ENCODE measurements at places on chromosomes 16 and 17. TPM values are rescaled to one million over a fixed set of nuclear protein-coding genes. Genes with fewer than 3 reads are reported as not detected.

Gene SLFN12L
- total RNA-seq, result 0.17 TPM

Gene ZG16
- not detected for total RNA-seq

Gene E4F1
- 24.4 TPM for total RNA-seq

Gene KRT25
- not detected for total RNA-seq

Gene P2RX1
- not detected for total RNA-seq

Gene OSBPL7
- total RNA-seq, result 7.6 TPM

Gene FBXL16
- 0.17 TPM for total RNA-seq

Gene TMEM238L
- total RNA-seq, result not detected

Gene RAB37
- total RNA-seq, result 0.83 TPM

Gene PEX12
- total RNA-seq, result 10.4 TPM

Gene TBC1D3
- total RNA-seq, result not detected

Gene HES7
- total RNA-seq, result 0.15 TPM

Gene FBXW10
- not detected for total RNA-seq

Measured in smooth muscle cell of trachea (primary cell).